ENCODE measurements at places on chromosomes 1 and 21. TPM values are rescaled to one million over a fixed set of nuclear protein-coding genes. Genes with fewer than 3 reads are reported as not detected.

The MTARC2 gene
- total RNA-seq, result 14.8 TPM

The FOXO6 gene
- 0.62 TPM for total RNA-seq

The LORICRIN gene
- total RNA-seq, result not detected

The NKAIN1 gene
- 0.99 TPM for total RNA-seq

The MR1 gene
- total RNA-seq, result 7.9 TPM

The MNDA gene
- not detected for total RNA-seq

The REN gene
- total RNA-seq, result not detected

The OBSCN gene
- 4.3 TPM for total RNA-seq

The RNF2 gene
- total RNA-seq, result 17.5 TPM
